ENCODE measurements at places on chromosomes 1 and 21. TPM values are rescaled to one million over a fixed set of nuclear protein-coding genes. Genes with fewer than 3 reads are reported as not detected.

DNA sequence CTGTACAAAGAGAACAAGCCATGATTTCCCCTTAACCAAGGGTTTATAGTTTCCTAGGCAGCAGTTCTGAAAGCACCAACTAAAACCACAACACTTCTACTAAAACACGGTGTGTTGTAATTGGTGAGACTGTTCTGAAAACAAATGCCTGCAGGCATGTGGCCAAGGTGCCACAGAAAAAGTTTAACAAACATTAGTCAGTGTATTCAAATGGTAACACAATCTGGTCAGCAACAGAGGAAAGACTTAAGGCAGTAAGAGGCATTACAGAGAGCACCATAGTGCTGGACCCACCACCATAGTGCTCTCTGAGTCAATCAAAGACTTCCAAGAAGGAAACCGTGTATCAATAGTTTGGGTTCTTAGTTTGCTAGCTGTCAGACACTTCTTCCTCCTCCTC lies 16.7 kb downstream of the SNIP1 start:
- DNase-seq = no peak
- H3K36me3 ChIP-seq = no peaks in the 10 kb centered on the region
- no peak overlapping the region for H3K4me3 ChIP-seq
- H3K27me3 ChIP-seq = no peaks in the 10 kb centered on the region
- no peak overlapping the region for H3K27ac ChIP-seq

DNA sequence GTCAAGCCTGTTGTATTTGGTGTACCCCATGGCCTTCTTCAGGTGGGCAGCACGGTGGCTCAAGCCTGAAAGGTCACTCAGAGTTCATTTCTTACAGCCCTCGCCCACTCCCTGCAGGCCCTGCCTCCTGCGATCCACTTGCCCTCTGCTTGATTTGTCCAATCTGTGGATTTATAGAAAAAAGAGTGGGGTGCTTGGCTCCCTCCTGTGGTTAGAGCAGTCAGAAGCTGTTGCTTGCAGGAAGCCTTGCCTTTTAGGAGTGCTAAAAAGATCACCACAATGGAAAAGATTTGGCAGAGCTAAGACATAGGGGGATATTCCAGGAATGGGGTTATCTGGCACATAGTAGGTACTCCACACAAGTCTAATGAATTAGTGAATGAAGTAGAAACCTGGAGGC lies 108.0 kb upstream of the TRABD2B start:
- peaks cover 1% of the 10 kb centered on the region for H3K4me1 ChIP-seq
- no peak for DNase-seq
- no peak overlapping the region for H3K4me3 ChIP-seq
- no peaks in the 10 kb centered on the region for H3K36me3 ChIP-seq

- no peak for DNase-seq
- no peaks in the 10 kb centered on the region for H3K4me1 ChIP-seq
- H3K4me3 ChIP-seq = no peak overlapping the region
- no peaks in the 10 kb centered on the region for H3K27me3 ChIP-seq
Measured at GRCh38 chr1:76136894-76137293, 62.3 kb downstream of the ST6GALNAC3 start.

DNA sequence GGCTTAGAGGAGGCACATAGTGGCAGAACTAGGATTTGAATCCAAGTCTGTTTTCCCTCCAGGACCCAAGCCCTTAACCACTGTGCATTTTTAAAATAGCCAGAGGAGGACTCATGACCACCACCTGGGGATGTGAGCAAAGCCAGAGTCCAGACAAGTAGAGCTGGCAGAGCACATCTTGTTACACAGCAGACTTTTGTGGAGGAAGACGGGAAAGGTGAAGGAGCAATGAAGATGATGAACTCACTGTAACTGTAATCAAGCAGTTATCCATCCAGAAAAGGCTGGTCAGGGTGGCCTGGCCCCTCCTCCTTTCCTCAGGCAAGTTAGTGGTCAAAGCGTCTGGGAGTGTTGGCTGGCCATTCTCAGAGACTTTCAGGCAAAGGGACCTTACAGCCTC lies 50.9 kb downstream of the SLC44A3 start:
- no peaks in the 10 kb centered on the region for H3K36me3 ChIP-seq
- H3K27ac ChIP-seq = no peak overlapping the region
- H3K27me3 ChIP-seq = no peaks in the 10 kb centered on the region
- no peak for DNase-seq
- no peak overlapping the region for H3K4me3 ChIP-seq

GRCh38 chr21:26171258-26172100 lies 909 bp upstream of the APP start:
- no peaks in the 10 kb centered on the region for H3K36me3 ChIP-seq
- no peaks in the 10 kb centered on the region for H3K4me1 ChIP-seq
- no peak for DNase-seq
- H3K27ac ChIP-seq = no peak overlapping the region
- H3K27me3 ChIP-seq = no peaks in the 10 kb centered on the region

Gene GBP5
- 1.3 TPM for total RNA-seq

Gene REN
- total RNA-seq = 1.0 TPM

Gene ATP5PB
- total RNA-seq = 152 TPM

Gene C4BPA
- total RNA-seq = 2.1 TPM

Gene SLC1A7
- total RNA-seq = not detected

All from ovary (tissue), 10 donors.